Neural progenitor cell (in vitro differentiated cells): ENCODE measurements at places on chromosomes 12 and 14.

DNA sequence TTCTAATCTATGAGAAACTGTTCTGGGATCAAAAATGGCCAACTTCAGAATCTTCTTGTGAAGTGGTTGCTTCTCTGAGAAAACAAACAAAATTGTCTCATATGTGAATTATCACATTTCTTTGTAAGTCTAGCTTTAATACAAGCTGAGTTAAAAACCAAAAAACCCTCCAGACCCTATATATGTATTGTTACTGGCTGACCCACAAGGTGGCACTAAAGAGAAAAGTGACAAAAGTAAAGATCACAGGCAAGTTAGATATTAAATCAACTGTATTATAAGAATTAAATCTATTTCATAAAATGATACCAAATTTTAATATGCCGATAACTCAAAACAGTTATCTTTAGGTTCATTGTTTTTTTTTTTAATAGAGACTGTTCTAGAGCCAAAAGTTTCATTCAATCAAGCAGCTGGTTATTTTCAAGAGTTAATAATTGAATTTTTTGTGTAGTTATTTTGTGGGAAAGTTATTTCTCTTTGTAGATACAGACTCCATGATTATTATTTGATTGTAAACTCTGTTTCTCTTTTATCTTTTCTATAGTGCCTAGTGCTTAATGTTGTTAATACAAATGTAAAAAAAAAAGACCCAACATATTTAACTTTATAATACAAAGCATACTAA, 7.5 kb upstream of the TRHDE start:
- DNase-seq: peak; percentile 22

DNA sequence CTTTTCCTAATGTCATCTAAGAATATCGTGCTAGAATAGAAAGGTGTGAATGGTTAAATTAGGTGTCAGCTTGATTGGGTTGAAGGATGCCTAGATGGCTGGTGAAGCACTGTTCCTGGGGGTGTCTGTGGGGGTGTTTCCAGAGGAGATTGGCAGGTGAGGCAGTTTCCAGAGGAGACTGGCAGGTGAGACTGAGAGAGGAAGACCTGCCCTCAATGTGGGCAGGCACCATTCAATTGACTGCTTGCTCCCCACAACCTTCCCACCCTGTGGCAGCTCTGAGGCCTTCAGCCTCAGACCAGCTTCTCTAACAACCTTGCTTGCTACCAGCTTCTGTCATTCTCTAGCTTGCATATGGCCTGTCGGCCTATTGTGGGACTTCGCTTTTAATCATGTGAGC, 9.2 kb downstream of the RNASE9 start:
- DNase-seq: no peak

DNA sequence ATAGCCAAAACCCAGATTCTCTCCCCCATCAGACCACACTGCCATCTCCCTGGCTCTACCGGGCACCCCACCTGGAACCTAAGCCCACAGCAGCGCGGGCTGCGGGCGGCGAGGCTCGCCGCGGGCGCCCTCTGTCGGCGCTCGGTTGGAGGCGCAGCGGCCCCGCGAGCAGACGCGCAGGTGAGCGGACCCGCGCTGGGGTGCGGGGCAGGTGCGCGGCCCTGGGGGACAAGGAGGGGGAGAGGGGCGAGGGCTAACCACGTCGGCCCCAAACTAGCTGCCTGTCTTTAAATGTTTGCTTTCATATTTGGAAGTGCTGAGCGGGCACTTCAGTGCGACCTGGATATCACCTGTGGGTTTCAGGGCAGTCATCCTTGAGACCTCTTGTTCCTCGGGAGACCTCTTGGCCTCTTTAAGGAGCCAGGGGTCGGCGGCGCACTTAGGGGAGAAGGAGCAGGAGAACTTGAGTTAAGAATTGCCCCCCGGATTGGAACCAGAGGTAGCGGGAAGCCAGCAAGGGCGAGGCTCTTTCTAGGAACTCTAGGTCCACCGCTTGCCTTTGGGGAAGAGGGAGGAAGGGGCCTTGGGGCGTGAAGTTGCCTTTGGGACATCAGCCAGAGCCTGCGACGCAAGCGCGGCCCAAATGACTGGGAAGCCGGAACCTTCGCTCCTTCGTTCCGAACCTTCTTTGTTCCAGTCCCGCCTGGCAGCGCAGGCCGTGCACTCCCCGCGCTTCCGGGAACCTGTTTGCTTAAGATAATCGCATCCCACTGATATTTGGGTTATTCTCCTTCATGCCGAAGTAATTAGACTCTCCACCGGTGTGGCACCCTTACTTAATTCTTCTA, 78.7 kb downstream of the NEDD1 start:
- DNase-seq: peak; percentile 66

GRCh38 chr14:71408362-71409030, 501.2 kb downstream of the PCNX1 start:
- peak; percentile 27 for DNase-seq

DNA sequence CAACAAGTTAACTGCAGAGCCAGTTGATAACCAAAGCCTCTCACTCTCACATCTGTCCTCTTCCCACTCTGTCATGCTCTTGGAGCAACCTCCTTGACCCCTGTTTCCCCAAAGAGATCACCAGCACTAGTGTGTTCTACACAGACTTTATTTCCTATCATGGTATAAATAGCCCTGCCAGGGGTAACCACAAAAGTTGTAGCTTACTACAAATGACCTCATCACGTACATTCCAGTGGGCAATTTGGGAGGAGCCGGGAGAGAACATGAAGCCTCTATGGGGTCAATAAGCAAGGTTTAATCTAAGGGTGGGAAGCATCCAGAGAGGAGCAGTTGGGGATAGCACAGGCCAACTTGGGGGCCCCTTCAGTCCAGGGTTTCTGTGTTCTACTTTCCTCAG, 186.5 kb downstream of the KCNA5 start:
- no peak for DNase-seq

- no peak for DNase-seq
Measured at GRCh38 chr12:110745542-110746284, 3.0 kb upstream of the PPP1CC start.

GRCh38 chr12:71896205-71896882, 42.3 kb upstream of the TPH2 start:
- DNase-seq: no peak

DNA sequence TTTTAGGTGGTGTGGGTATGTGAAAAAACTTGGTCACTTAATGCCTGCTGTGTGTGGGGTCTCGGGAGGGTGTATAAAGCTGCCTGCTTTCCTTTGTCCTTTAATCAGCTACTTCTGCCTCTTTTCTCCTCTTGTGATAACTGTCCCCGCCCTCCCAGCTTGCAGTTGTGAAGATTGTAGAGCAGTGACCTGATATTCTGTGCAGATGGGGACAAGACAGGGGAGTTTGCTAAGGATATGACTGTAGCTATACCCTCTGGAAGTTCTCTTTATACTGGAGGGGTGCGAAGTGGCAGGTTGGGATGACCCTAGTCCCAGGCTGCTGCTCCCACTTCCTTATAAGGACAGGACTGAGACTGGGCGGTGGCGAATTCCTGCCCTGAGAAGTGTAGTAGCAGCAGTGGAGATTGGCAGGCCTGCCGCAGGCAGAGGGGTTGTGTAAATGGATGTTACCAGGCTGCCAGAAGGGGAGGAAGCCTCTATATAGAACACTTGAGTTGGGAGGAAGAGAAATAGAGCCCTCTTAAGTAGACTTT, 835 bp downstream of the MYL6 start:
- peak; percentile 77 for DNase-seq

DNA sequence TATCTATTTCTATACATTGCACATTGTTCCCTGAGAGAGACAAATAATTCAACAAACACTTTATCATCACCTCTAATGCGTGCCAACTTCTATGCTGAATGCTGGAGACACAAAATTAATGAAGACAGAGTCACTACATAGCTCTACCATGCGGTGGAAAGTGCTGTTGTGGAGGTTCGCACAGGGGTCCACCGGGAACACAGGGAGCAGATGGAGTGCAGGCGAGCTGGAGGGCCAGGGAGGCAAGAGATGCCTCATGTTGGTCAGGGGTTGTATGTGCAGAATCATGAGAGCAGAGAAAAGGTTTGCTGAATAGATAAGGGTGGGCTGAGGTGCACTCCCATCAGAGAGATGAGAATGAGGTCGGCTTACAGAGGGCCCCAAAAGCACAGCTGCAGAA, 25.2 kb downstream of the FAM234B start:
- DNase-seq: no peak

GRCh38 chr14:91919814-91920213, 27.7 kb downstream of the FBLN5 start:
- no peak for DNase-seq

DNA sequence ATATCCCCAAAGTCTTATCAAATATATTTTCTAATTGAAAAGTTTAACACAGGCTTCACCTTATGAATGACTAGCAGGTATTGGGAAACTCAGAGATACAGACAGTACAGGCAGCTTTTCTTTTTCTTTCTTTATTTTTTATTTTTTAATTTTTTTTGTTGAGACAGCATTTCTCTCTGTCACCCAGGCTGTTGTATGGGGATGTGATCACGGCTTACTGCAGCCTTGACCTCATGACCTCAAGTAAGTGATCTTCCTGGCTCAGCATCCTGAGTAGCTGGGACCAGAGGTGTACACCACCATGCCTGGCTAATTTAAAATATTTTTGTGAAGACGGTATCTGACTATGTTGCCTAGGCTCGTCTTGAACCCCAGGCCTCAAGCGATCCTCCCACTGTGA, 85.0 kb downstream of the BRMS1L start:
- DNase-seq: no peak

DNA sequence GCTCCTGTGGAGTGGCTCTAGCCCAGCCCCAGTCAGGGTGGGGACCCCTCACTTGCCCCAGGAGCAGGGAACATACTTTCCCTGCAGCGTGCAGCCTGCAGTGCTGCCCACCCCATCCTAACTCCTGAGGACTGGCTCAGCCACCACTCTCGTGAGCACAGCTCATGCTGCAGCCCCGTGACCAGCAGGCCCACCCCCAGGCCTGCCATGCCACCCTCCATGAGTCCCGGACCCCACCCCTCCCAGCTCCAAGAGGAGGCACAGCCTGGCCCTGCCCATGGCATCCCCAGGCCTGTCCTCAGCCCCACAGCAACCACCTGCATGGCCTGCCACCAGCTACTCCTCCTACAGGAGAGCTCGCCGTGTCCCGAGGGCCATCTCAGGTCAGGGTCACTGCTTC, 3.9 kb upstream of the JAG2 start:
- no peak for DNase-seq

- DNase-seq: no peak
Measured at GRCh38 chr14:88825078-88825458, 617 bp downstream of the TTC8 start.

DNA sequence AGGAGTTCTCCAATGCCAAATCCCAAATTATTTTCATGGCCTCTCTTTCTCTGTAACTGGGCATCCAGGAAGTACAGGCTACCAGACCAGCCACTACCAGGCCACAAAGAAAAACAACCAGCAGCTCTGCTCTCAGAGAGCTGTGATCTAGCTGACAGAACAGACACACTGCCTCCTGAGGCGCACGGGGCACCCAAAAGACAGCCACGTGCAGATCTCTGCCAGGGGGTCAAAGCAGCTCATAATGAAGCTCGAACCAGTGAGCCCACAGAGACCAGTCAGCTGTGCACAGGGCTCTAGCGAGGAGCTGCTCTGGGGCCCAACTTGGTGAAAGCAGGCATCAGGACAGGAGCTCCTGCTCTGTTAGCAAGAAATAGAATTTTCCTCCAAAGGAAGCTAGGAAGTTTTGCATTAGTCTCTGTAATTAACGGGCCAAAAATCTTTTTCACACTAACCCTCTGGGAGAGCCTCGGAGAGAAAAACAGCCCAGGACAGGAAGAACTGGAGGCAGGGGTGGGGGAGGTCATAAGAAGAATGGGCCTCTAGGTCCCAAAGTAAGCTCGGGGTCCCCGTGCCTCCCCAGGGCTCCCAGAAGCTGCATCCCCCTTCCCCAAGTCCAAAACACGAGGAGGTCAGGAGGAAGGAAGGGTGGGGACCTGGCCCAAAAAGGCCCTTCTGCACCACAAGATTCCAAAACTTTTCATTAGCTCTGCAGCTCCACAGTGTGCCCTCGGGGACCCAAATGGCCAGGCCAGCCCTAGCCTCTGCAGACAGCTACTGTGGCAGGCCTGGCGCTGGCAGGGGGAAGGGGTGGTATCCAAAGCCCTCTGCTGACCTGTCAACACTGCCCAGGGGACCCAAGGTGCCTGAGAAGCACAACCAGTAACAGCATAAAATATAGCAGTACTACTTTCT, 30.2 kb downstream of the ACTN1 start:
- DNase-seq: no peak
